Glutamatergic neuron (in vitro differentiated cells): ENCODE measurements at places on chromosomes 3 and 15. TPM values are rescaled to one million over a fixed set of nuclear protein-coding genes. Genes with fewer than 3 reads are reported as not detected.

The CLPX gene
- total RNA-seq = 28.6 TPM

The AGBL1 gene
- 0.76 TPM for total RNA-seq

GRCh38 chr3:164465172-164465571 is 613.1 kb downstream of the SI start:
- no peak for DNase-seq

- DNase-seq = no peak
Observed at GRCh38 chr15:78372880-78373279, 32.7 kb downstream of the CRABP1 start.

DNA sequence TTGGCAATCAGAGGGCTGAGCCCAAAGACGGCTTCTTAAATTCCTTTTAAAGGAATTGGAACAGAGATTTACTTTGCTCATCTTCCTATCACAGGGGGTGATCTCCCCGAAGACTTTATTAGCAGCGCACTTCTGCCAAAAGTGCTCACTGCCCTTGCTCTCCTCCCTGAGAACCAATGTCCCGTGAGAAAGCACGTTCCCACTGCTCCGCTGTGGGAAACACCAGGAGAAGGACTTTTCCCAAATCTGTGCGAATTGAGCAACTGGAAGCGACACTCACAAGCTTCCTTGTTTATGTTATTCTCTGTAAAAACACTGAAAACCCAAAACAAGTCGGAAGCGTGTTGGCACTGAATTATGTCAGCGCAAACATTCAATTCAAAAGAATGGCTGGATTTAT is 670.8 kb upstream of the NR2F2 start:
- no peak for DNase-seq

DNA sequence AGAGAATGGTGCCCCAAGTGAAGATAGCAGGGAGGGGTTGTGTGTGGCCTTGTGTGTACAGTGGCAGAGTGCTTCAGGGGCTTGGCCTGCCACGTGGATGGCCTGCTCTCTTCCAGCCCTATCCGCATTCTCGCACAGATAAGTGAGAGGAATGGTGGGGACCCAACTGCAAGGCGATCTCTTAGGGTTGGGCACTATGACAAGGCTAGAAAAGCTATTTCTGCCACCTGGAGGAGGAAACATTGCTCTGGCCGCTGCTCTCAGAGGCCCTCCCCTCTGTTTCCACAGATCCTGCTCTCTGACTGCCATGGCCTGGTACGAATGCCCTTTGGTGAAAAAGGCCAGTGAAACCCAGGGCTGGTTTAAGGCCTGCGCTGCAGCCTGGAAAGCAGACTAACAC is 20.6 kb downstream of the EEFSEC start:
- DNase-seq = no peak

The WDR5B gene
- 3.4 TPM for total RNA-seq

The PLSCR5 gene
- total RNA-seq = not detected

GRCh38 chr15:59296181-59296617 is 76.5 kb downstream of the MYO1E start:
- no peak for DNase-seq

GRCh38 chr3:46395766-46396530 is 10.9 kb downstream of the CCR5AS start:
- no peak for DNase-seq

DNA sequence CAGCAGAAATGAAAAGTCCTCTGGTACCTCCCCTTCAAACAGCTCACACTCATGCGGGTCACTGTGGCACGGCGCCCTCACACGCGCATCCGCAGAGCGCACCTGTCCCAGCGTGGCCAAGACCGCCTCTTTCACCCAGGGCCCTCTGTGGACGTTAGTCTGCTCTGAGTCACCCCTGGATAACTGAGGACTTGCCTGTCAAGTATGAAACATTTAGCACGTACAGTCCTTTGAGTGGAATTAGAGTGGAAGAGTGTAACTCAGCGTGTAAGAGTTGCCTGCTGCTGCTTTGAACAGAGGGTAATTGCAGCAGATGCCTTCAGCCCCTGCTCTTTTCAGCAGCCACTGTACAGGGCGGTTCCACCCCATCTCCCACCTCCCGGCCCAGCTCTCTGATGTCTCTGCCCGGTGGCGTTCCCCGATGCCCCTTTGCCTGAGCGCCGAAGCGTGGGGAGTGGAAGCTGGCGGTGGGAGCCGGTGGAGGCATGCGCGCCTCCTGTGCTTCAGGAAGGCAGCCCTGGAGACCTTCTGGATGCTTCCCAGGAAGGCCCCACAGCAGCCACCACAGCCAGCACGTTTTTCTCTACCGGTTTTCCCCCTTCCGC is 23.0 kb downstream of the CPN2 start:
- peak; percentile 48 for DNase-seq

GRCh38 chr15:72315706-72316370 is 4.1 kb downstream of the CELF6 start:
- peak; percentile 35 for DNase-seq

The SLC22A14 gene
- 0.93 TPM for total RNA-seq

DNA sequence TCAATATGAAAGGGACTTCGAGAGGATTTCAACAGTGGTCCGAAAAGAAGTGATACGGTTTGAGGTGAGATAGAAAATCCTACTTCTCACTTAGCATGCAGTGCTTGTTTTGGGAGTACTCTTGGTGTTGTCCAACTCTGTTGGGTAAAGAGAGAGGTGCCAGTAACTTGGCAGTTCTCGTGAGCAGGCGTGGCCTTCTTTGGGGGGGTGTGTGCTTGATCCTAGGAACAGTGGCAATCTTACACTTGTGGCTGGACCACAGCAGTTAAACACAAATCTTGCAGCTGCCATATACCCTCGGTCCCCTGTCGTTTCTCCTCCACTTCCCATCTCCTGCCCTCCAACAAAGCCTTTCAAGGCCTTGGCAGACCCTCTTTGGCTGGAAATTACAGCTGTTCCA is 15.2 kb upstream of the SNX22 start:
- DNase-seq = no peak

GRCh38 chr15:48721061-48721810 is 75.7 kb upstream of the FBN1 start:
- DNase-seq = no peak

The POPDC2 gene
- total RNA-seq = 1.4 TPM

DNA sequence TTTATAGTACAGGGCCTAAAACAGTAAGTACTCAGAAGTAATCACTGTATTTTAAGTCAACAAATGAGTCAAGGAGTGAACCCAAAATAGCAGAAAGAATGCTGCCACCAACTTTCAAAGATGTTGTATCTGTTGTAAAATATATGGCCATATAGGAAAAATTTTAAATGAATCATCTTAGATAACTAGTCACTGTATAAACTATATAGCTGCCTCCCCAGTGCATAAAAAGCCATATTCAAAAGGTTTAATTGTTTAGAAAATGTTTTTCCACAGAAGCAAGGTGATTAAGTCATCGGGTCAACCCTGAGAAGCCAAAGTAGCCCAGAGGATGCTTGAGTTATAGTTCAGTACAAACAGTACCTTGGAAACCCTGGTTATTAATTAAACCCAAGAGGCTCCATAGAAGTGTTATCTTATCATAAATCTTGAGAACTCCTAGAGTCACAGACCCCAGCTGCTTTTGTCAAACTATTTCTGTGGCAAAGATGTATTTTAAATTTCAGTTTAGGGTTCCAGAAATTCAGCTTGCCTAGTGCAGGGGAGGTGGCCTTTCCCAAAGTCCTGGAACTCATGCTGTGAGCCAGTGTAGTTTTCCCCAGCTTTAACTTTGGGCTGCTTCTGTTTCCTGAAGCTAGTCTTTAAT is 39.2 kb downstream of the MBNL1 start:
- no peak for DNase-seq

The ETV5 gene
- 16.9 TPM for total RNA-seq

DNA sequence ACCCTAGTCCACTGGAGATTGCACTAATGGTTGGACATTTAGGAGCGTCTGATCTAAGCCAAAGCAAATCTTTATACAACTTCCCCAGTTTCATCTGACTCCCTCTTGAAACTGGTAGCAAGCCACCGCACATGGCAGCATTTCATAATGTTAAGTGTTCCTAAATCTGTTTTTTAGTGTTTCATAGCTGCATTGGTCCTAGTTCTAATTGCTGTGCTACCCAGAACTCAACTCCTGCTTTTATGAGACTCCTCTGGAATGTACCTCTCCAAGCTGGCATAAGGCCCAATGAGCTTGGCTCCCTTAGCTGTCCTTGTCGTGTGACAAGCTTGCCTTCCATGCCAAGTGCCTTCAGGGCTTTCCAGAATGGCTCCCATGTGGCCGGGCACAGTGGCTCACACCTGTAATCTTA is 65.3 kb upstream of the FLNB start:
- DNase-seq = no peak

- no peak for DNase-seq
Observed at GRCh38 chr3:171755015-171755589, 55.2 kb downstream of the PLD1 start.

- DNase-seq = peak; percentile 33
Observed at GRCh38 chr3:126259411-126260391, 79.3 kb upstream of the ALDH1L1 start.

DNA sequence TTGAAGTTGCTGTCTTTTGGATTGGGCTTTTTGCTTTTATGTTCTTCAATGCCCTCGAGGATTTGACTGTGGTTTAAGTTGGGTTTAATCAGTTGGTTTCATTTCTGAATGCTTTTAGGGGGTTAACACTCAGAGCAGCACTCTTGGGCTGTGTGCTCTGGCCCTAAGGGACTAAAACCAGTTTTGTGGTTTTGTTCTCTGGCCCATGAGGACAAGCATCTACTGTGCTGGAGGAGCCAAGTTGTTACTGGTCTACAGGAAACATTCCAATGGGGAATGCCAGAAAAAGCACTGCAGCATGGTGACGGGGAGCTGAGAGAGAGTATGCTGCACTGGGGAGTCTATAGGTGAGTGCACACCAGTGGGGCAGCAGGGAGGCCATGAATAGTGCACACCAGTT is 596.9 kb downstream of the ZBBX start:
- no peak for DNase-seq

The AQP9 gene
- not detected for total RNA-seq

GRCh38 chr15:67776600-67776999 is 48.7 kb upstream of the SKOR1 start:
- DNase-seq = no peak
